ENCODE measurements at places on chromosomes 3 and 15.

GRCh38 chr15:43493703-43494472 lies 932 bp upstream of the TP53BP1 start:
- DNase-seq = no peak

GRCh38 chr3:183725387-183725786 lies 27.8 kb downstream of the YEATS2 start:
- DNase-seq = no peak

DNA sequence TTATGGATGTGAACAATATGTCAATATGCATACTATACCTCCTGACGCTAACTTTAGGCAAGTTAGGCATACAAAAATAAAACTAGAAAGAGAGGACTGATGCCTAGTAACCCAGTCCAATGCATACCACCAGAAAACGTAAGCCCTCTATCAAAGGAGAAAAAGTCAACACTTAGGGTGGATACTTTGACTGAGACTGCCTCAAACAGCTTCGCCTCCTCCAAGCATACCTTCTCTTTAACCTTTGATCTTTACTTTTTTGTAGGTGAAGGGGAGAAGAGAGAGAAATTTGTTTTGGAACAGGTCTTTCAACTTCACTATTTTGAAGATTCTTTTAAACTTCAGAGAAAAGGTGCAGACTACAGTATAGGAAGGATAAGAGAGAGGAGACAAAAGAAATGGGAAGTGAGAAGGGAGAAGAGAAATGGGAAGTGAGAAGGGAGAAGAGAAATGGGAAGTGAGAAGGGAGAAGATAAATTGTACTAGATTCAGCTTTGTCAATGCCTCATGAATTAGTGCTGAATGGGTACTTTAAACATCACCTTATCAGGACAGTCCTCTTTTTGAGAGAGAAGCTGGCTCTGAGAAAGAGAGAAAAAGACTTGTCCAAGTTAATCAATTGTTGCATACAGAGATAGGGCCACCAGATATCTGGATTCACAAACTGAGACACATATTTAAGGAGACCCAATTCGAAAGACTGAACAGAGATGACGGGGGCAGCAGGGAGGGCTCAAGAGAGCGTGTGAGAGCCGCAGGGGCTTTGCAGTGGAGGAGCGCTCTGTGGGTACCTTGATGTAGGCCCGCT lies 1.0 kb downstream of the P3H2 start:
- no peak for DNase-seq

GRCh38 chr3:62975566-62975965 lies 100.3 kb upstream of the CADPS start:
- DNase-seq = no peak

DNA sequence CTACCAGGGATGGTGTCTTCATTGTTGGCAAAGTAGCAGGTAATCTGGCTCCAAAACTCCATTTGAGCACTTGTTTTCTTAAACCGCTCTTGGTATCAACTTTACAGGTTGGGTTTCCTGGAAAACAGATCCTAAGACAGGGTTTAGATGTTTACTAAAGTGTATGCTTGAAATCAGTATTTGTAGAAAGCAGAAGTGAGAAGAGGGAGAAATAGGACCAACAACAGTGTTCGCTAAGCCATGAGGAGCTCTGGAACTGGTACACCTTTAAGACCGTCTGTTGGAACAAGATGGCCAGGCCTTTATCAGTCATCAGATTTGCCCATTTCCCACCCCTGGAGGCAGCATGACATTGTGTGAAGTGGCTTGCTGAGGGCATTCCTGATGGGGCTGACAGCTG lies 171.0 kb upstream of the COL8A1 start:
- no peak for DNase-seq

- no peak for DNase-seq
Observed at GRCh38 chr3:128620268-128620691, 30.3 kb downstream of the RPN1 start.

DNA sequence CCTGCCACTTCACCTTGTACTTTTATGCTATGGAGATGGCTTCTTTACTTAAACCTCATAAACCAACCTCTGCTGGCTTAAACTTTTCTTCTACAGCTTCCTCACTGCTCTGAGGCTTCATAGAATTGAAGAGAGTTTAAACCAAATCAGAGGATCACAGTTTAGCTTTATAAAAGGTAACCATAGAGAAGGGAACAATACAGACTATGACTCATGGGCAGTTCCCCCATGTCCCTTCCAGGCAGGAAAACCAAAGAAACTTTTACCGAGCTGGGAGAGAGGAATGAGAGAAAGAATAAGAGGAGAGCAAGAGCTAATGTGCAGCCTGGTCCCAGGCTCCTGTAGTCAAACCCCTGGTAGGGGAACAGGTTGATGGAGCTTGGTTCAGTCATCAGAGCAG lies 53.9 kb upstream of the NEDD4 start:
- DNase-seq = no peak

DNA sequence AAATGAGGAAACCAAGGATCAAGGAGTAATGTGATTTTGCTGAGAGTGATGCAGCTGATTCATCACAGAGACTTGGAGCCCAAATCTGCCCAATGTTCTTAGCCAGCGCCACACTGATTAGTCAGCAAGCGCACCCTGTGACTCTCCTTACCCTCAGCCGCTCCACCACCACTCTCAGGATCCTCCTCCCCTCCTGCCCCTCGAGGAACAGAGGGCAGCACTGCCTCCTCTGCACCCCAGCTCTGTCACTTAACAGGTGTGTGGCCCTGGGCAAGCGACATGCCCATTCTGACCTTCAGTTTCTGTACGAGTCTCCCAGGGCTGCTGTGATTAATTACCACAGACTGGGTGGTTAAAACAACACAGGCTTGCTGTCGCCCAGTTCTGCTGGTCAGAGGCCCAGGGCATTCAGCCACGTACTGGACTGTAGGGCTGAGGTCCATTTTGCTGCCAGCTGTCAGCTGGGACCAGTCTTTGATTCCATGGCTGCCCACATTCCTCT lies 36.1 kb upstream of the HRH1 start:
- no peak for DNase-seq

GRCh38 chr15:80641384-80641783 lies 53.7 kb upstream of the ABHD17C start:
- no peak for DNase-seq

DNA sequence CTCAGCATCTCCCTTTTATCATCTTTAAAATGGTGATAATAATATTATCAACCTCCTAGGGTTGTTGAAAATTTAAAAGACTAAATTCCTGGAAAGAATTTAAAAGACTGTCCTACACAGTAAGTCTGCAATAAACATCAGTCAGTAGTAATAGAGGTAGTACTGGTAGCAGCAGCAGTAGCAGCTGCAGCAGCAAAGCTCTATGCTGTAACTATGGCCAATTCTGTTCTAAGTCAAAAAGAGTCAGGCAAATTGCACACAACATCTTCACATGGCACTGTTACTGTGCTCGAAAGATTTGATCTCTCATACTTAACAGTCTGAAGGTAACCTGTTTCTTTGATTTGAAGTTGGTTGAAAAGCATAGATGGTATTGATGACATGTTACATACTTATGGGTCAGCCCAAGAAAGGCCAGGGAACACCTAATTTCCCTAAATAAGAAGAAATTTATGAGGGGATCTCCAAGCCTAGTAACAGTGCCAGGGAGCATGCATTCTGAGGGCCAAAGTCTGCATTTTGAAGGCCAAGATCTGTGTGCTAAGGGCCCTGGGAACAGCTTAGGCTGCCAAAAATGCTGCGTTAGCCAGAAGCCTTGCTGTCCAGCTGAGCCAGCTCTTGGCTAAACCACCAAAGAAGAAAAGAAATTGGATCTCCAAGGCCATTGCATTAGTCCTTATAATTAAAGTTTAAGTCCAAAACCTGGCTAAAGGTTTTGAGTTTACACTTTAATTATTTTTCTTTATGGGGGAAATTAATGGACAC lies 68.2 kb downstream of the SIDT1 start:
- DNase-seq = no peak

GRCh38 chr3:188309437-188310269 lies 155.7 kb downstream of the LPP start:
- no peak for DNase-seq

DNA sequence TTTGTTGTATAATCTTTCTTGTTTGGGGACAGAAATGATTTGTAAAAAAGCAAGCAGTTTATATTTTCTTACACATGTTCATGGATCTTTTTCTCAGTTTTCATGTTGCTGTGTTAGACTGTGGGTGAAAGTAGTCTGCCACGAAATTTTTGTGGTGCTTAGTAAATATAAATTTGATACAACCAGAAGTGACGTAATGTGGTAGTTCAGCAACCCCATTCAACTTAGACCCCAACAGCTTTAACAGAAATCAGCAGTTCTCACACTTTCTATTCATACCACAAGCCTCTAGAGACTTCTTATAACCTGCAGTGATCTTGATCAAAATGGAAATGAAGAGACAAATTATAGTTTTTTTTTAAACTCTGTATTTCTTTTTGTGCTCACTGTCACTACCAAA lies 120.2 kb upstream of the IGSF10 start:
- no peak for DNase-seq

DNA sequence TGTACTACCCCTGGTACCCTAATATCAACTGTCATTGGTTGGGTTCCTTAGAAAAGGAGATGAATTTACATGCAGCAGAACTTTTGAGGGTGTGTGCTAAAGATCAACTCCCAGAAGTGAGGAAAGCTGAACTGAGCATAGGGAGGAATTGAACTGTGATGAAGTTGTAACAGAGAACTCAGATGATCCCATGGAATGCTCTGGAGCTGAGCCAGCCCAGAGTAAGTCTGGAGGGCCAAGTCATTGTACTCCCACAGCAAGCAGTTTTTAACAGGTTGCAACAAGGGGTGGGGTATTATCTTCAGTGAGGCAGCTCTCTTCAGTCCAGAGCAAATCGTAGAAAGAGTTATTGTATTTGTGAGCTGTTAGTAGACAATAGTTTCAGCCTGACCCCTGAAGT lies 572.3 kb downstream of the PYDC2 start:
- no peak for DNase-seq

DNA sequence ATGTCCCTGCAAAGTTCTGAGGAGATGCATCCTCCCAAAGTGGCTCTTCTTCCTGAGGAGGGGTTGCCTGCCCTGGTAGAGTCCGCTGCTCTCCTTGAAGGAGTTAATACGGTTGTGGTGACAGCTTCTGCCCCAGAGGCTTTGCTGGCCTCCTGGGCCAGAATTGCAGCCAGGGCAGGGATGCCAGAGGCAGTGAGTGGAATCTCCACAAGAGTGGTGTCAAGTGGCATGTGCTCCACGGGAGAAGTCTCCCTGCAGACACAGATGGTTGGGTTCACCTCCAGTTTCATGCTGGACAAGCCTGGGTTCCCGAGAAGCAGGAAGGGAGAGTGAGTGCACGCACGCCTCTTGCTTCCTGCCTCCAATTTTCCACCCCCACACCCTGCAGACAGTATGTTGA lies 105.5 kb downstream of the SLC25A26 start:
- DNase-seq = no peak

GRCh38 chr3:124033360-124034015 lies 41.6 kb upstream of the ROPN1 start:
- DNase-seq = no peak

DNA sequence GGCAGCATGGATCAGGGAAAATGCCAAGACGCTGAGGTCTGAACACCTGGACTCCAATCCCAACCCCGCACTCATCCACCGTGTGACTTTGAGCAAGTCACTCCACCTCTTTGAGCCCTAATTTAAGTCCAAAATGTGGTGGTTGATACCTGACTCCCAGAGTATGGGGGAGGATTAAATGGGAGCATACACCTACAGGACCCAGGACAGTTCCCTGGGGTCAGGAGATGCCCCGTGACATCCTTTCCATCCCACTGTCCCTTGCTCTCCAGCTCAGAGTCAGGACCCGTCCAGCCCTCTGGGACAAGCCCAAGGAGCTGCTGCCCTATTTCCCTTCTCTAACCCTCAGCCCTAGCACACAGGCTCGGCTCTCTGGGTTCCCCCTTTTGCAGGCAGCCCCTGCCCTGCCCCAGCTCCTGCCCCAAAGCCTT lies 276.4 kb downstream of the XXYLT1 start:
- no peak for DNase-seq

GRCh38 chr15:38242055-38242454 lies 10.6 kb upstream of the SPRED1 start:
- DNase-seq = no peak

DNA sequence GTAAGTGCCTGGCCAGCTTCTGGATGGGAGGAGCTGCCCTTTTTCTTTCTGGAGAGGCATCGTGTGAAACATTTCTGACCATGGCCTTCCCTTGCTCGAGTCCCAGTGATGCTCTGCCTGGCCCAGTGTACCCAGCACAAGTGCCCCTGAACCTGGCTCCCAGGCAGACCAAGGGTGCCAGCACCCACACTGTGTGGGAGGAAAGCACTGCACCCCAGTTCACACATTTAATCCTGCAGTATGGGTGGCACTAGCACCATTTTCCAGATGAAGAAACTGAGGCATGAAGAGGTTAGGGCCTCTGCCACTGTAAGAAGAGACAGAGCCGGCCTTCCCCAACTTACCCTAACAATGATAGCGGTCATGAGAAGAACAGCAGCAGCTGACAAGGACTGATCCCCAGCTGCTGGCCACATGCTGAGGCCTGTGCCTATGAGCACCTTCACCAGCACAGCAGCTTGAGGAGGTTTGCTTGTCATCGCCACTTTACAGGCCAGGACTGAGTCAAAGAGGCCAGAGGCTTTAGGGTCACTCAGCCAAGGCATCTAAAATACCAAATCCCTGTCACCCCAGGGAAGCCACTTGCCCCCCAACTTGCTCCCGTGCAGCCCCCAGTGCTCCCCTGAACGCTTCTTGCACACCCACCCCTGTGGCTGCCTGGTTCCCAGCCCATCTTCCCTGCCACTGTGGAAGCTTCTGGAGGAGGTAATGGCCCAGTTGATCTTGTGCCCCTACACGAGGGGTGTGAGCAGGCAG lies 15.0 kb downstream of the PRR23E start:
- DNase-seq = no peak

GRCh38 chr3:111676211-111677006 lies 81.3 kb upstream of the ZBED2 start:
- no peak for DNase-seq

GRCh38 chr3:135538123-135538522 lies 427.4 kb upstream of the PPP2R3A start:
- DNase-seq = no peak

DNA sequence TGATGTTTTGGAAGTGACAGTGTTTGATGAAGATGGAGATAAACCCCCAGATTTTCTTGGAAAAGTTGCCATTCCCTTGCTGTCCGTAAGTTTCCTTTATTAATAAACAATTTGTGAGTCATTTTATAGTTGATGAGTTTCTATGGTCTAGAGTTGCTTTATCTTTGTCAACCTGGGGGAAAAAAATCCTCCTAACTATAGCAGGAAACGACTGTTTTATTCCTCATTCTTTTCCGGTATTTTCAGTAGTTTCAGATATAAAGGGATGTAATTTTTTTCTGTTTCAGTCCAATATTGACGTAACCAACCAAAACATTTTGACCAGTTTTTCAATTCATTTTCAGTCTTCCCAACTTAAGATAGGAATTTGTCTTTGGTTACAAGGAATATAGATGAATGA lies 154.1 kb downstream of the MCTP2 start:
- no peak for DNase-seq

Data from NCI-H2171 (cell line).